ENCODE measurements at places on chromosomes 3 and 15.

DNA sequence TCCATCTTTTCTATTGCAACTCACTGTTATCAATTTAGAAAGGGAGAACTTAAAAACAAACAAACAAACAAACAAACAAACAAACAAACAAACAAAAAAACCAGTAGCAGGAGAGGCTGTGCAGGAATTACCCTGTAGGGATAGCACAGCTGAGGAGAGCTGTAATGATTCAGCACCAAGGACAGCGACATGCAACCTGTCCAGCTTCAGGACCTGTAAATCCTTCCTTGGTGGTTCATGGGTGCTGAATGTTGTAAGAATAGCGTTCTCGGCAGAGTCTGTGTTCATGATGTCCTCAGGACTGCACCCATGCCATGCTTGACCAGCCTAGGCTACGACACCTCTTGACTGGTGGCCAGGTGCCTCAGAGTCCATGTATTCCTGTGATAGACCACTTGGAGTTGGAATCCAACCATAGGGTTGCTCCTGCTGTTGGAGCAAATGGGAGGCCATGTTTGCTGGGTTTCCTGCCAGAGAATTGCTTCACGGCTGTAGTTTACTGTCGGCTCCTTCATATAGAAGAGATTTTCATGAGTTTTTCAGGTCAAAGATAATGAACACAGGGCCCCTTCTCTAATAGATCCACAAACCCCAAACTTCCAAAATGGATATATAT lies 65.9 kb downstream of the CACNA2D3 start:
- peak; percentile 1 for DNase-seq
- no peak overlapping the region for H3K27ac ChIP-seq
- H3K27me3 ChIP-seq, result no peaks in the 10 kb centered on the region
- H3K36me3 ChIP-seq, result no peaks in the 10 kb centered on the region

- H3K36me3 ChIP-seq, result no peaks in the 10 kb centered on the region
- no peak overlapping the region for H3K4me3 ChIP-seq
- H3K27ac ChIP-seq, result no peak overlapping the region
- no peaks in the 10 kb centered on the region for H3K4me1 ChIP-seq
- no peak for DNase-seq
- H3K27me3 ChIP-seq, result no peaks in the 10 kb centered on the region
Observed at GRCh38 chr15:32857732-32858131, 139.9 kb downstream of the GREM1 start.

GRCh38 chr15:77059786-77060361 lies 11.0 kb downstream of the TSPAN3 start:
- H3K4me1 ChIP-seq, result peaks cover 6% of the 10 kb centered on the region
- no peak overlapping the region for H3K4me3 ChIP-seq
- no peaks in the 10 kb centered on the region for H3K36me3 ChIP-seq
- no peak for DNase-seq
- no peaks in the 10 kb centered on the region for H3K27me3 ChIP-seq
- H3K27ac ChIP-seq, result no peak overlapping the region

DNA sequence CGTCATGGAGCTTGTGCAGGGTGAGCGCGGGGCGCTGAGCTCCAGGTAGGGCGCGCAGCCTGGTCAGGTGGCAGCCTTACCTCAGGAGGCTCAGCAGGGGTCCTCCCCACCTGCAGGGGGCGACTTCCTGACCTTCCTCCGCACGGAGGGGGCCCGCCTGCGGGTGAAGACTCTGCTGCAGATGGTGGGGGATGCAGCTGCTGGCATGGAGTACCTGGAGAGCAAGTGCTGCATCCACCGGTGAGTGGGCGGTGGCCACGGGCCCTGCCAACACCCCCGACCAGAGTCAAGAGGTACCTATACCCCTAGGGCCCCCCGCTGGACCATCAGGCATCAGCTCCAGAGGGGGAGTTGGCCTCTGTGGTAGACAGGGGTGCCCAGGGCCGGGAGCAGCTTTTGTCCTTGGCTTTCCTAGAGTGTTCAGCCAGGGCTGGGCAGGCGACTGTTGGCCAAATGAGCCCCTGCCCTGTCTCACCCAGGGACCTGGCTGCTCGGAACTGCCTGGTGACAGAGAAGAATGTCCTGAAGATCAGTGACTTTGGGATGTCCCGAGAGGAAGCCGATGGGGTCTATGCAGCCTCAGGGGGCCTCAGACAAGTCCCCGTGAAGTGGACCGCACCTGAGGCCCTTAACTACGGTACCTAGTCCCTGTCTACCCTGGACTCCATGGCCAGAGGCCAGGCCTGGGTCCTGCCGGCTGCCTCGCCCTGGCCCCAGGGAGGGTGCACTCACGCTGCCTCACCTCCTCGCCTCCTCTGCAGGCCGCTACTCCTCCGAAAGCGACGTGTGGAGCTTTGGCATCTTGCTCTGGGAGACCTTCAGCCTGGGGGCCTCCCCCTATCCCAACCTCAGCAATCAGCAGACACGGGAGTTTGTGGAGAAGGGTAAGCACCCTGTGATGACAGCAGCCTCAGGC lies 9.1 kb downstream of the FES start:
- H3K27ac ChIP-seq, result no peak overlapping the region
- H3K27me3 ChIP-seq, result no peaks in the 10 kb centered on the region
- no peaks in the 10 kb centered on the region for H3K36me3 ChIP-seq
- peaks cover 20% of the 10 kb centered on the region for H3K4me1 ChIP-seq
- H3K4me3 ChIP-seq, result no peak overlapping the region

DNA sequence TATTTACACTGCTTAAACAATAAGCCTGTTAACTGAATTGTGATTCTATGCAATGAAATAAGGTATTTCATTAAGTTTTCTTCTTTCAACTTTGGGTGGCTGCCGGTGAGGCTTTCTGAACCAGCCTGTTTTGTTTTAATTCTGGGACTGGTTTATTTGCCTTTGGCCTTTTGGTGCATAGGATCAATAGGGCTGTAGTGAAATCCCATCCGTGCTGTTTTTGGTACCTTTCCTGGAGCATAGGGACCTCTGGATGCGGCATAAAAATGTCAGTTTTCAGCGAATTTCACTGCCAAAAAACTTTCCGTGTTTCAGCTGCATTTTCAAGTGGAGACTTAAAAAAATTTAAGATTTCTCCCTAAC lies 514 bp downstream of the PLS1 start:
- H3K4me3 ChIP-seq, result peak overlapping the region; percentile 89
- DNase-seq, result no peak
- H3K27ac ChIP-seq, result no peak overlapping the region
- no peaks in the 10 kb centered on the region for H3K27me3 ChIP-seq
- H3K4me1 ChIP-seq, result peaks cover 7% of the 10 kb centered on the region

DNA sequence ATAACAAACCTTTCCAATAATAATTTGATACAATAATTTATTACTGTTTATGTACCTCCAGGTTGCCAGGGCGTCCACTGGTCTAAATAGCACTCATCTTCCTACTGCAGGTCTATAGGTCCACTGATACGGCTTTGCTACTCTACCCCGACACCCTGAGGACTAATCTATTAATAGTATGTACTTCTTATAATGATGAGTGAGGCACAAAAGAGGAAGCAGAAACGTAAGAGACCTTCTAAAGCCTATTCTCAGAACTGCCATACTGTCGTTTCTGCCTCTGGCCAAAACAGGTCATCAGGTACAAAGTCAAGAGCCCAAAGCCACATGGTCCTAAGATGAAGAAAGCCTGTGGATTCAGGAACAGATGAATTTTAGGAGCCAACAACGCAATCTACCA lies 163.2 kb upstream of the GRM7 start:
- H3K36me3 ChIP-seq, result no peaks in the 10 kb centered on the region
- no peaks in the 10 kb centered on the region for H3K4me1 ChIP-seq
- DNase-seq, result no peak
- H3K4me3 ChIP-seq, result no peak overlapping the region
- no peak overlapping the region for H3K27ac ChIP-seq

DNA sequence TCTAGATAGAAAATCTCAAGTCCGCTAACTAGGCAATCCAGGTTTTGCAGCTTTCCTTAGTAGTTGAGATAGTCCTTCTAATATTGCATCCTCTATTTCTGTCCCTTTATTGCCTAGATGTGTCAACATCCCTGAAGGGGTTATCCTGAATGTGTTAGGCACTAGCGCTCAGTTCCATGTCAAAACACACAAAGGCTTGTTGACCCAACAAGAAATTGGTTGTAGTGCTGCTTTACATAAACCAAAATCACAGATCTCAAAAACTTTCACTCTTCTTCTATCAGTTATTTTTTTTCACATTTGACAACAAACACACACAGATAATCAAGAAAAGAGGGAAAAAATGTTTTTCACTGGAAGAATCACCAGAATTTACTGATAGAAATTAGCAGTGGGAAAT lies 51.4 kb upstream of the SOX2 start:
- no peak overlapping the region for H3K4me3 ChIP-seq
- no peaks in the 10 kb centered on the region for H3K36me3 ChIP-seq
- H3K4me1 ChIP-seq, result no peaks in the 10 kb centered on the region
- no peak overlapping the region for H3K27ac ChIP-seq

- no peak overlapping the region for H3K27ac ChIP-seq
- DNase-seq, result no peak
- H3K4me3 ChIP-seq, result no peak overlapping the region
- H3K4me1 ChIP-seq, result no peaks in the 10 kb centered on the region
Observed at GRCh38 chr3:24368605-24369004, 126.0 kb downstream of the THRB start.

DNA sequence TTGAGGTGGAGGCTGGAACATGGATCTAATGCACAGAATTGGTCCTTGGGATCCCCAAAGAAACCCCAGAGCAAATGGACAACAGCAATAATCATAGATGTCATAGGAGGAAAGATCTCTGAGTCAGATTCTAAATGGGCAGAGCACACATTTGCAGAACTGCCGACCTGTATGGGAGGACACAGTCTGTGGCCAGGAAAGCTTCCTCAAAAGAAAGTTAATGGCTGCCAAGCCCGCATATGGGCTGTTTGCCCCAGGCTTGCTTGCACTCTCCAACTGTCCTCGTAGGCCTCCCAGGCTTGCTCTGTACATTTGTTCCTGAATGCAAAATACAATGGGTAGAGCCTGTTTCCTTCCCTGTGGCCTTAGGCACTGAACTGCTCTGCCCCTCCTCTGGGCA lies 102.0 kb upstream of the PLXNA1 start:
- H3K27ac ChIP-seq, result no peak overlapping the region
- no peaks in the 10 kb centered on the region for H3K27me3 ChIP-seq
- no peaks in the 10 kb centered on the region for H3K36me3 ChIP-seq
- no peak overlapping the region for H3K4me3 ChIP-seq
- DNase-seq, result no peak

DNA sequence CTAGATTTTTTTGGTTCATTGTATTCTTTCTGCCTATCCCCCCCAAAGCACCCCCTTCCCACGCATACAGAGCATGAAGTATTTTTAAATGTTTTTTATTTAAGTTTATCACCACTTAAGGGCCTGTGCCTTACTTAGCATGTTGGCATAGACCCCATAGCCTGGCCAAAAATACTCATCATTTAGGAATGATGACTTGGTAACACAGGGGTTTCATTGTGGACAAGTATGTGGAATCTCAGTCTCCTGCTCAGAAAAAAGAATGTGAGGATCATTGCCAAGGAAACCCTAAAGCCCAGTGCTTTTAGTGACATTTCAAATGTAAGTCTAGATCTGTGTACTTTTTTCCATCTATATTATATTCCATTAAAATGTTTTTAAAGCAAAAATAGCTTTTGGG lies 146.3 kb downstream of the ALCAM start:
- DNase-seq, result no peak
- H3K4me3 ChIP-seq, result no peak overlapping the region
- no peaks in the 10 kb centered on the region for H3K27me3 ChIP-seq
- no peaks in the 10 kb centered on the region for H3K36me3 ChIP-seq
- H3K4me1 ChIP-seq, result no peaks in the 10 kb centered on the region

DNA sequence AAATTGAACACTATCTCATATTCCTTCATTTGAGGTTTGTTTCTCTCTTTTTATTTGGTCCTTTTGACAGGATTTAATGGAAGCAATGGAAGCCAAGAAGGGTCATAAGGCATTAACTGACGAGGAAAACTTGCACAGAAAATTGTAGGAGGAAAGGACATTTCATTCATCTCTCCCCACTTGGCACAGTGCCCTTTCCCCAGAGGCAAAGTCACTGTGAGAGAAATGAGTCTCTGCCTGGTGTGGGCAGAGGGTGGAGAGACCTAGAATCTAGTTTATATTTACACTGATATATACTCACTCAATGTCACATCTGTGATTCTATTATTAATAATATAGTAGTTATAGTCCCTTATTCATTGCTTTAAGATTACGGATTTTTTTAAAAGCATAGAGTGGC lies 324.6 kb upstream of the IL12A start:
- DNase-seq, result no peak
- no peaks in the 10 kb centered on the region for H3K4me1 ChIP-seq

DNA sequence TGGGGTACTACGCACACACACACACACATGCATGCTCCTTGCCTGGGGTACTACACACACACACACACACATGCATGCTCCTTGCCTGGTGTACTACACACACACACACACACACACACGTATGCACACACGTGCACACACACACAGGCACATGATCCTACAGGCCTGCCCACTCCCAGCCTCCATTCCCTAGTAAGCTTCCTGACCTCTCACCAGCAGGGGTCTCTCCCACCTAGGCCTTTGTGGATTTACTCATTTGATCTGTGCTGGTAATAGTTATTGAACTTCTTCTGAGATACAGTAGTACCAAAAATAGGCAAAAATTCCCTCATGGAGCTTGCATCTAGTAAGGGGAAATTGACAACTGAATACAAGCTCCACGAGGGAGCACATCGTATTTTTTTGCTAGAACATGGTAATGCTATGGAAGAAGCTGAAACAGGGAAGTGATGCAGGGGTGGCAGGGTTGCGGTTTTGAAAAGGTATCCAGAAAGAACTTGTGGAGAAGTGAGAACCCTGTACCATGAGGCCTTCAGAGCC lies 19.1 kb downstream of the TTC21A start:
- no peaks in the 10 kb centered on the region for H3K36me3 ChIP-seq
- H3K27ac ChIP-seq, result no peak overlapping the region
- H3K27me3 ChIP-seq, result no peaks in the 10 kb centered on the region
- DNase-seq, result no peak

GRCh38 chr15:92457471-92458041 lies 63.9 kb downstream of the ST8SIA2 start:
- no peaks in the 10 kb centered on the region for H3K4me1 ChIP-seq
- H3K27me3 ChIP-seq, result no peaks in the 10 kb centered on the region
- no peak overlapping the region for H3K27ac ChIP-seq
- H3K36me3 ChIP-seq, result no peaks in the 10 kb centered on the region

DNA sequence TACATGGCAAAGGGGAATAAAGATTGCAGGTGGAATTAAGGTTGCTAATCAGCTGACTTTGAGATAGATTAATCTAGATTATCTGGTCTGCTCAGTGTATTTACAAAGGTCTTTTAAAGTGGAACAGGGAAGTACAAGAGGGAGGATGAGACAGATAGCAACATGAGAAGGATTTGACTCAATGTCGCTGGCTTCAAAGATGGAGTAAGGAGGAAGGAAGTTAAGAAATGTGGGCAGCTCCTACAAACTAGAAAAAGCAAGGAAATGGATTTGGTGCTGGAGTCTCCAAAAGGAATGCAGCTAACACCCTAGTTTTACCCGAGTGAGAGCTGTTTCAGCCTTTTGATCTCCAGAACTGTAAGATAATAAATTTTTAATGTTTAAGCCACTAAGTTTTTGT lies 180.7 kb upstream of the TTC14 start:
- H3K27ac ChIP-seq, result no peak overlapping the region
- H3K27me3 ChIP-seq, result no peaks in the 10 kb centered on the region
- H3K36me3 ChIP-seq, result no peaks in the 10 kb centered on the region
- no peak for DNase-seq

- H3K4me1 ChIP-seq, result no peaks in the 10 kb centered on the region
- H3K36me3 ChIP-seq, result no peaks in the 10 kb centered on the region
- H3K27me3 ChIP-seq, result no peaks in the 10 kb centered on the region
- H3K27ac ChIP-seq, result no peak overlapping the region
- no peak for DNase-seq
Observed at GRCh38 chr3:26915208-26915607, 292.6 kb downstream of the LRRC3B start.
